HuH-7.5 (cell line): ENCODE measurements at places on chromosomes 12 and 14.

DNA sequence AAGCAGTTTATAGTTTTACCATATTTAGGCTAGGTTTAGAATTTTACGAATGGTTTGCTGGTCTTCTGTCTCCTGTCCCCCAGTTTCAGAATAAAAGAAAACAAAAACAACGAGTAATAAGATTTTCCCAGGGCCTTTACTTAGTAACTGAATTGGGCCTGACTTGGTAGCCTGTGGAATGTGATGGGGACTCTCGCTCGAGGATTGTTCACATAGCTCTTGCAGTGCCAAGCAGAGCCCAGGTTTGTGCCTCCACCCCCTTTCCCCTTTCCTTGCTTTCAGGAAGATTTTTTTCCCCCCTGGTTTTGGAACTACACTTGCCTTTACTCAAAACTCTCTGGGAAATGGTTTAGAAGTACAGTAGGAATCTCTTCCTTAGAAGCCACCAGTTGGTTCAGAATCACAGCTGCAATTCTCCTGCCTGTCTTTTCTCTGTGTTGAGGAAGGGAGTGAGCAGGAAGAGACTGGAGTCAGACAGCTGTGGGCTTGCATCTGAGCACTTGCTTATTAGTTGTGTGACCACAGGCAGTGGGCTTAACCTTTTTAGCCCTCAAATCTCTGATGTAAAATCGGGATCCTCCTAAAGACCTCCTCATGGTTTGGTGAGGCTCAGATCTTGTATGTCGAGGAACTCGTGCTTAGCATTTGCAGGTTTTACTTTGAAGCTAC is 501.2 kb downstream of the PCNX1 start:
- no peak for DNase-seq

- DNase-seq, result no peak
Measured at GRCh38 chr12:114302117-114302516, 103.8 kb downstream of the TBX5 start.

DNA sequence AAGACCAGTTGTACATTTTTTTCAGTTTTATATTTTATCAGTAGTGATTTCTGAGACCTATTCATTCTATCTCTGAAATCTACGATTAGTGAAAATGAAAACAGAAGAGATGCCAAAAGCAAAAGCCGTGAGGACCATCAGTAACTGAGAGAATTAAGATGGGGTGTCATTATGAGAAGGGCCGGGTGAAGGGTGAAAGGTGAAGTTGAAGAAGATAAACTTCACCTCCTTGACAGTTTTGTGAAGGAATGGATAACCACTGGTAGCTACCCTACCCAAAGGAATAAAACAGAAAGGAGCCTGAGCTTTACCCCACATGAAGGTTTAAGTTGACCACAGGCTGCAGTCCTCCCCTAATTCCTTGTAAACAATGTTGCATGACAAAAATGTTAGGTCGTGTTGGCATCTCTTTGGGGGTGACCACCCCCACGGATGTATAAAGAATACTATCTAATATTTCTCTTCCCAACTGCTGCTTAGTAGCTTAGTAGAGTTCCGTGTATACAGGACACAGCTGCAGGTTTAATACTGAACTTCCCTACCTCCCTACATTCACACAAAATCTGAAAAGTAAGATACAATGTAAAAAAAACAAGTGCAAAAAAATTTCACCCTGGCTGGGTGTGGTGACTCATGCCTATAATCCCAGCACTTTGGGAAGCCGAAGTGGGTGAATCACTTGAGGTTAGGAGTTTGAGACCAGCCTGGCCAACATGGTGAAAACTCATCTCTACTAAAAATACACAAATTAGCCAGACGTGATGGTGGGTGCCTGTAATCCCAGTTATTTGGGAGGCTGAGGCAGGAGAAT is 23.9 kb downstream of the GPR19 start:
- no peak for DNase-seq

DNA sequence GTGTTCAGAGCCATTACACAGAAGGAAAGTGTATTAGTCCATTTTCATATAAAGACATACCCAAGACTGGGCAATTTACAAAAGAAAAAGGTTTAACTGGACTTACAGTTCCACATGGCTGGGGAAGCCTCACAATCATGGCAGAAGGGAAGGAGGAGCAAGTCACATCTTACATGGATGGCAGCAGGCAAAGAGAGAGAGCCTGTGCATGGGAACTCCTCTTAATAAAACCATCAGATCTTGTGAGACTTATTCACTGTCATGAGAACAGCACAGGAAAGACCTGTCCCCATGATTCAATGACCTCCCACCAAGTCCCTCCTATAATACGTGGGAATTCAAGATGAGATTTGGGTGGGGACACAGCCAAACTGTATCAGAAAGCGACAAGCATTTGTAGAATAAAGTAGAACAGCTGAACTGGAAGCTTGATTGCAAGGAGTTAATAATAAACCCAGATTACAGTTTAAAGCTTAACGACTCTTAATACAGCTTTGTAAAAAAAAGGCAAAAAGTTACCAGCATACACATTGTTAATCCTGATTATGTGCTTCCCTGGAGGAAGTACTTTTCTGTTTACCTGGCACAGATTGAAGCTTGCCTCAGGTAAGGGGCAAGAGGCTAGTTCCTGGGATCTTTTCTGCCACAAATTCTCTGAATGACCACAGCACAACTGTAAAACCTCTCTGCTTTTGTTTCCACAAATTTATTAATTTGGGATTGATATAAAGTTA is 18.1 kb upstream of the STON2 start:
- no peak for DNase-seq

DNA sequence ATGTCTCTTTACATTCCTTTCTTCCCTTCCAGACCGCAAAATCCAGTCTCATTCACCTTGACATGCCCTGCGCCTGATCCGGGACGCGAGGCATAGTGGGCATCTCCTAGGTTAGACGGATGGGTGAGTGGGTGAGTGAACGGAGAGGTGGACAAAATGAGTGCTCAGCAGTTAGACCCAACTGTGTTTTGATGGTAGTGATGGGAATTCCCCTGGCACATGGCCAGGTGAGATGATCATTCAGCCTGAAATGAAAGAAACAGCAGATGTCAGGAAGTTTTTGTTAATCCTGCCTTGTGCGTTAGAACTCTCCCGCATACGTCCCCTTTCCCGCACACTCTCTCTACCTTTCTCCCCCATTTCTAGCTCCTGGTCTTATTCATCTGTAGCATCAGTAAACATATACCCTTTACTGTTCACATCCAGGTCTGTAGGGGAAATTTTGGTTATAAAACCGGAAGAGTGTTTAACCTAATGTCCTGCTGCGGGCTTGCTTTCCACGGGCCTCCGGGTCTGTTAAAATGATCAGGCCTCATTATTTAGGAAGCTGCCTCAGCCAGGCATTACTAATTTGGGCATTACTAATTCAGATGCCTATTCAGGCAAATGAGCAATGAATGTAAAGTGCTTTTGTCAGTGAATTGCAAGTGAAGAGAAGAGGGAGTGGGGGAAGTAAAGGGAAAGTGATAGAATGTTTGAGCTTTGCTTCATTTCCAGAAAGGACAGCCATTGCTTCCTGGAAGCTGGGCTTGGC is 172.8 kb downstream of the ETV6 start:
- no peak for DNase-seq

- no peak for DNase-seq
Measured at GRCh38 chr14:57732463-57733285, 133.2 kb downstream of the SLC35F4 start.
